ENCODE measurements at places on chromosomes 3 and 15.

DNA sequence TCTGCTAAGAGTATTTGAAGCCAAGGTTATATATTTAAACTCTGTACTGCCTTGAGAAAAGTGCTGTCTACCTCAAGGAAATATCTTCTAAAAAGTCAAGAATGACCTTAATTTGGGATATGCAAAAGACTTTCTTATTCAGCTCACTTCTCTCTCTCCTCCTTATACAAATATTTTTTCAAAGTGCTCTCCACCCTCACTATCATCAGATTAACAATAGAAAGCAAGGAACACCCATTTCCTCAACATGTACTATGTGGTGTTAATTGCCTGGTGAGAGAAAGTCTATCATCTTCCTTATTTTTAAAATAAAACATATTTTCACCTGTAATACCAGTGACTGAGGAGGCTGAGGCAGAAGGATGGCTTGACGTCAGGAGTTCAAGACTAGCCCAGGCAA, 44.4 kb upstream of the RSL24D1 start:
- no peak for DNase-seq

- DNase-seq, result no peak
Measured at GRCh38 chr3:154060238-154061000, 60.8 kb upstream of the ARHGEF26 start.

- DNase-seq, result no peak
Measured at GRCh38 chr3:123067689-123068600, 1.1 kb downstream of the PDIA5 start.

DNA sequence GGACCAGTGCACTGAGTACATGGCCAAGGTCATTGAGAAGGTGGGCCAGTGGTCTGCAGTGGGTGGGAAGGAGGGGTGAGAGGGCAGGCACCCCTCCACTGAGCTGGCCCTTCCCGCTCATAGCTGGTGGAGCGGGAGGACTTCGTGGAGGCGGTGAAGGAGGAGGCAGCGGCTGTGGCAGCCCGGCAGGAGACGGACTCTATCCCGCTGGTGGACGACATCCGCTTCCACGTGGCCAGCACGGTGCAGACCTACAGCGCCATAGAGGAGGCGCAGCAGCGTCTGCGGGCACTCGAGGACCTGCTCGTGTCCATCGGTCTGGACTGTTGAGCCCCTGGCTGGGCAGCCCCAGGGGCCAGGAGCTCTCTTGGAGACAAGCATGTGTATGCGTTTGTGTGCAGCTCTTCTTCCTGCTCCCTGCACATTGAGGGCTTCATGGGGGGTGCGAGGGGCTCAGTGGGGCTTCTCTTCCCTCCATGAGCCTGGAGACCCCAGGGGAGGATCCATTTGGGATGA, 7.5 kb downstream of the ABTB1 start:
- no peak for DNase-seq

- no peak for DNase-seq
Measured at GRCh38 chr3:138124706-138125355, 7.4 kb downstream of the A4GNT start.

GRCh38 chr3:172856795-172857742, 106.5 kb downstream of the ECT2 start:
- DNase-seq, result no peak

- peak; percentile 53 for DNase-seq
Measured at GRCh38 chr15:39685999-39686613, 96.5 kb downstream of the FSIP1 start.

DNA sequence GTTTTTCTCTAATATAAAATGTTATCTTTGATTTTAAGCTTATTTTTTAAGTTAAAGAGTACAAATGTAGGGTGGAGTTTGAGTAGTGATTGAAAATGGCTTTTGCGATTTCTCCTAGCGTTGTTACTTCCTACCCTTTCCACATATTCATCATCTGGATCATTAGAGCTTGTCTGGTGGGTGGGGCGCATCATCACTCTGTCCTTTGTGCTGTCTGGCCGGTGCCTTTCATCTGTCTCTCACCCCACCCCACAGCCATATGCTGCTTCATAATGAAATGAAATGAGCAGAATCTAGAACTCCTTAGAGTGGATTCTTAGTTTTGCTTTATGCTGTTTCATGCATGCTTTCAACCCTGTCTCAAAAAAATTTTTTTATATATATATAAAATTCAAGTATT, 44.3 kb downstream of the ATP1B3 start:
- no peak for DNase-seq

GRCh38 chr15:32674681-32675080, 33.2 kb downstream of the SCG5 start:
- DNase-seq, result no peak

- DNase-seq, result no peak
Measured at GRCh38 chr3:49780080-49780974, 6.0 kb downstream of the IP6K1 start.

- no peak for DNase-seq
Measured at GRCh38 chr3:123807820-123808219, 76.3 kb downstream of the MYLK start.

DNA sequence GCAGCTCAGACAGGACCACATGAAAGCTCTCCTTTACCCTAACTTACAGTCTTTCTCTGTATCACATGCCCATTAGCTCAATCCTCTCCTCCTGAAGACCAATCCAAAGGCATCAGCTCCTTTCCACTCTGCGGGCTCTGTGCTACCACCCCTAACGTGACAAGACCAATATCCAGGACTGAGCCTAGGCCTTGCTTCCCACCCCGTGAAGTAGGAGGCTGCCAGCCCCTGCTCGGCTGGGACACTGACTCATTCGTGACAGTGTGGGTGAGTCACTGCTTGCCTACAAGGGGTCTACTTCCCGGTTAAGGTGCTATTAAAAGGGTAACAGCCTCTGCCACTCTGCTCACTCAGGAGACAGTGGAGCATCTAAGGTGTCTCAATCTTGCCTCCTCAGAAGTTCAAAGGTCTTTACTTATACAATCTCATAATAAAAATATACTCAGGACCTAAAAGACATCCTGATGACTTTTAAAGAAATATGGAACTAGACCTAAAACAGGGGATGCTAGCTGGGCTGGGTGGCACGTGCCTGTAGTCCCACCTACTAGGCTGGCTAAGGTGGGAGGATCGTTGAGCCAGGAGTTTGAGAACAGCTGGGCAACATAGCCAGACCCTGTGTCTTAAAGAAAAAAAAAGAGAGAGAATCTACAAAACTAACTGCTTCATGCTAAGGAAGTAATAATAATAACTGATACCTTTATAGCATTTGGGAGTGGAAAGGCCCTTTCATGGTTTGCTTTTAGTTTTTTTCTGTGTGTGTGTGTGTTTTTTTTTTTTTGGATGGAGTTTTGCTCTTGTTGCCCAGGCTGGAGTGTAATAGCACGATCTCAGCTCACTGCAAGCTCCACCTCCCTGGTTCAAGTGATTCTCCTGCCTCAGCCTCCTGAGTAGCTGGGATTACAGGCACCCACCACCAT, 55.0 kb downstream of the TMEM44 start:
- DNase-seq, result no peak

GRCh38 chr3:36969540-36970432, 23.1 kb downstream of the EPM2AIP1 start:
- DNase-seq, result peak; percentile 71

DNA sequence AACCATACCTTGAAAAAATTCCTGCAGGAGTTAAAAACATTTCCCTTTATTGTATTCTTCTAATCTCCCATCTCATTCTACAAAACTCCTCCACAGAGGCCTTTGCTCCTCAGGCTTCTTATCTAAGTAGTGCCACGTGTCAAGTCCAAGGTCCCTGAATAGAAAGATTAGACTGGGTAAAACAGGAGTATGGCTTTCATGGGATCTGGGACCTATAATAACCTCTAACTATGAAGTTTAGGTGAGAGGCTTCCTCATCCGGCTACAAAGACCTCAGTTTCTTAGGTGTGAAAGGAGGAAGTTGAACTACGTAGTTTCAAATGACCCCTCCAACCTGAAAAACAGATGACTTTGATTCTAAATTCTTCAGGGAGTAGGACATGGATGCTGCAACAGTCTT, 20.0 kb downstream of the GPR15 start:
- no peak for DNase-seq

- DNase-seq, result no peak
Measured at GRCh38 chr3:64290161-64290560, 64.9 kb upstream of the PRICKLE2 start.

- no peak for DNase-seq
Measured at GRCh38 chr15:51240066-51240465, 98.3 kb downstream of the CYP19A1 start.

DNA sequence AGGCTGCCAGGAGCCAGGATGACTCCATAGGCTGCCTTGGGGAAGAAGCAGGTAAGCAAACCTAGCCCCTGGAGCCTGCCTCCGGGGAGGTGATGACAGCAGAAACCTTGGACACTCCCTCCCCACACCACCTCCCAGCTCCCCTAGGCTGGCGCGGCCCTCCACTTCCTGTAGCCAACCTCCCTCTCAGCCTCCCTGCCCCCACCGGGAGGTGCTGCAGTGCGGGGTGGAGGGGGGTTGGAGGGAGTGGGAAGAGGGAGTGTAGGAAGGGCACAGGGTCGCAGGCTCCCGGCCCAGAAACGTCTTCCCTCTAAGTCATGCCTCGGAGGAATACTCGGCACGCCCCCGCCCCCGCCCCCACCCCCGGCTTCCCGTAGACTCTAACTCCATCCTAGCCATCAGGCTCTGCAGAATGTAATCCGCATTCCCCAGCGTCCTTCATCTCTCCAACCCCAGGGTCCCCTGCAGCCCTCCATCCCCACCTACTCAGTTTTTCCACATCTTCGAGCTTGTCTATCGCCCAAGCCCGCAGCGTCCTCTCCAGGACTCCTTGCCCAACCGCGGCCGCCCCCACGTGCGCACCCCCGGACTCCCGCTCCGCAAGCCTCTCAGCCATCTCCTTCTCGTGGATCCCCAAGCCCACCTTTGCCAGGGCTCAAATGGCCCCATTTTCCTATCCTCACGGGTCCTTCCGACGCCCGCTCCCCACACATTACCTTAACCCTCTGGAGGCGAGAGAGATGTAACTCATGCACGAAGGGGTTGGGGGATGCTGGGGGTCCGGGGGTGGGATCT, 528 bp downstream of the LPCAT4 start:
- DNase-seq, result peak; percentile 50

- no peak for DNase-seq
Measured at GRCh38 chr15:65305776-65306175, 1.3 kb downstream of the RNU5B-1 start.

- no peak for DNase-seq
Measured at GRCh38 chr3:58048301-58048700, 40.1 kb downstream of the FLNB start.

DNA sequence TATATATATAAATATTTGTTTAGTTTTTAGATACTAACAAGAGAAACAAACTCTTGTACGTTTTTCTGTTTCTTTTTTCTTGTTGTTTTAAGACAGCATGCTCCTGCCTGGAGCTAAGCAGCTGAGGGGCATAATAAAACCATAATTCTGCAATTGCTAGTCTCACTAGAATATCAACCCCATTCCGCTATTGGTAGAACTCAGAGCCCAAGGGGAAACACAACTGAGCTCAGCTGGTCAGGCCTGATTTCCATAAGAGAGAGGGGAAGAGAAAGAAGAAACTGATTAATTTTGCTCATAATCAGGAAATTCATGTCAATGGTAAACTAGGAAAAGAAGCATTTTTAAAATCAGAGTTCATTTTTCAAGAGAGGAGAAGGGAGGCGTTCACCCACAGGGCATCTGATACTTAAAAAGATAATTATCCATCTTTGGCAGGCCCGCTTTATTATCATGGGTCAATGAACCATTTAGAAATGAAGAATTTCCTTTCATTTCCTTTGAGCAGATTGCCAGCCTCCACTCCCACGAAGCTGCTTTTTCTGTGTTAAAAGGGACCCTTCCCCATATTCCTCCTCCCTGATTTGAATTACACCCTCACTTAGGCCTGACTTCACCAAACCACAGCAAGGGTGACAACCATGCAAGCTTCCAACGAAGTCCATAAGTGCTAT, 965.3 kb upstream of the CFAP20DC start:
- DNase-seq, result no peak

- DNase-seq, result no peak
Measured at GRCh38 chr3:180322829-180323228, 279.1 kb upstream of the TTC14 start.

- DNase-seq, result no peak
Measured at GRCh38 chr3:170564664-170565063, 21.2 kb downstream of the SLC7A14 start.

DNA sequence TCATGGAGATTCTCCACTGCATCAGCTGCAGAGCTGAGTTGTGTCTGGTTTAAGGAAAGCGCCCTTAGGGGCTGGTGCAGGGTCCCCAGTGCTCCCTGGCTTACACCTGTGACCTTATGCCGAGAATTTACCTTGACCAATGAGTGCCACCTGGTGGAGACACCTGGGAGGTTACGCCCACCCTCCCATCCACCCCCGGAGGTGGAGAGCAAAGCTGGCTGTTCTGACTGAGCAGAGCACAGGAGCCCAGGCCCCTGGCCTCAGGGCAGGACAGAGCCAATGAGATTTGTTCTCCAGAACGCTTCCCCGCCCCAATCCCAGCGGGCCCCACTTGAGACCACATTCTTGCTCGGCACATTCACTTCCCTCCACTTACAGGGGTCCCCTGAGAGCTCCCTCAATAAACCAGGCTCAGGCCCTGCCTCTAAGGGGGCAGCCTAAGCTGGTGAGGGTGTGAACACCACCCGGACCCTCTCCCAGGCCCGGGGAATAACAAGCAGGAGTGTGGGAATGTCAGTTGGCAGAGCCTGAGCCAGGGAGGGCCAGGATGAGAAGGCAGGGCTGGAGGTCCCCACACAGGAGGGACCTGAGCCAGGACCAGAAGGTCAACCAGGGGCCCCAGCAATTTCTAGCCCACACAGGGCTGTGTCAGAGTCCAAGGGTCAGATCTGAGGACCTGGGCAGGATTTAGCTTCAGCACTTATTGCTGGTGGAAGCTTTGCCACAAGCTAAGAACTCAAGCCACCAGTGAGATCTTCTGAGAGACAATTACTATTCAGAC, 117.1 kb downstream of the TPRA1 start:
- no peak for DNase-seq

DNA sequence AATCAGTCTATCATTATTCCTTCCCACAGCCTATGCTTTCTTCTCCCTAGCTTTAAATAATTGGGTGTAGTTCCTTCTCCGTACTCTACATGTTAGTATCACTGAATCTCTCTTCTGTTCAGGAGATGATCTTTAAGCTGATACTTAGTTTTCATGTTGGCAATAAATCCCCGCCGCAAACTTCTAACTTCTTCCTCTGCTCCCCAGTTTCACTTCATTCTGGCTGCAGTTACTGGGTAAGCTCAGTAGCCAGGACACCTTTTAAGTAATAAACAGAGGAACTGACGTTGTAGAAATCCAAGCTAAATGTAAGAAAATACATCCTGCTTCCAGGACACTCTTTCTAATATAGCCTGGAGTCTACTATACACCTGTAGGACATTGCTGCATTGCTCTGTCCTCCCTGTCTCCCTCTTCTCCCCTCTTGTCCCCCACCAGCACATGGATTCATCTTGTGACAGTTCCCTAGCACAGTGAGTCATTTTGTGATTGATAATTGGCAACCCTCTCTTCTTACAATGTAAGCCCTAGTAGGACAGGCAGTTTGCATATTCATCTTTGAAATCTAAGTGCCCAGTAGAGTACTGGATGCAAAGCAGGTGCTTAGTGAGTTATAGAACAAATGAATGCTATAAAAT, 598.2 kb downstream of the UNC13C start:
- no peak for DNase-seq

All from CD4-positive, alpha-beta T cell treated with Interleukin-21 for 1 hour (primary cell).